ENCODE measurements at places on chromosomes 6 and 20.

DNA sequence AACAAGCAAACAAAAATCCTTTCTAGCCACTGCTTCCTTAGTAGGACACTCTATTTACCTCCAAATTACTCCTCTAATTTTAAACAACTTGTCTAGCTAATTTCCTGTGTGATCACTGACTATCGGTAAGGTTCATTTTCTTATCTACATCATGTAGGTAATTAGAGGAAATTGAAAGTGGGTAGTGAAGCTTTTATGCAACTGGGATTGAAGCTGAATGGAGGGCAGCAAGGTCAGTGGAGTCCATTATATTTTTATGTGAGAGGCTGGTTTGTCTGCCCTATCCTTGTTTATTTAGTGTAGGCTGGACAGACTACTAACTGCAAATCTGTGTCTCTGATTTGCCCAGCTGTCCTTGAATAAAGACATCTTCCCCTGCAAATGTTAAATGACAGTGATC is 88.5 kb upstream of the SIM1 start:
- DNase-seq: no peak

- no peak for DNase-seq
Measured at GRCh38 chr6:90180526-90180925, 116.1 kb downstream of the BACH2 start.

DNA sequence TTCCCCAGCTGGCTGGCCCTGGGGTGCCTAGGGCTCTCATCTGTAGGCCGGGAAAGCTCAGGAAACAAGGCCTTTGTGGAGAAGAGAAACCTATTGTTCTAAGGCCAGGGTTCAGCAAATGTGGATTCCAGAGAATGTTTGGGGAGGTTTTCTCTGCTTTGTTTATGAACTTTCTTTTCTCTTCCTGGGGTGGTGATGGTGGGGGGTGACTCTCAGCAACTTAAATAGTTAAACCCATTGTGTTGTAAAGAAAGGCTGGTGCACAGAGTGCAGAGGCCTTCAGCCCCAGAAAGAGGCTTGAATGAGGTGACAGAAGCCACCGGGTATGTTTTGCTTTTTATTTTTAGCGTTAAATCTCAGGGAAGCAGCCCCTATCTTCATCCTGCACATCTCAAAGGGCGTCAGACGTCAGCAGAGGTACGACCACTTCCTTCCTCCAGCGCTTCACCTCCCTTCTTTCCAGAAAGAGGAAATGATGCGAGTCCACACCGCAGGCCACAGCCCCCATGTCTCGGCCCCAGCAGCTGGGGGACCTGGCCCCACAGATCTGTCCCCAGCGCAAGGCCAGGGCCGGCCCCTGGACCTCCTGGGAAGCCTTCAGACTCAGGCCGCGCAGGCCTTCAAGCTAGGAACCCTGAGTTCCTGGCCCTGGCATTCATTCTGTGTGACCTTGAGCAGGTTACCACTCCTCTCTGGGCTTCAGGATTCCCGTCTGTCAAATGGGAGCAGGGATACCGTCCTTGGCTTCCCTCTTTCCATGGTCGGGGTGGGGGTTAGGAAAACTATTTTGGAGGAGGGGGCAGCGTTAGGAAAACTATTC is 605 bp upstream of the PPP1R16B start:
- peak; percentile 78 for DNase-seq

GRCh38 chr20:50866036-50866685 is 65.1 kb downstream of the ADNP start:
- DNase-seq: no peak

DNA sequence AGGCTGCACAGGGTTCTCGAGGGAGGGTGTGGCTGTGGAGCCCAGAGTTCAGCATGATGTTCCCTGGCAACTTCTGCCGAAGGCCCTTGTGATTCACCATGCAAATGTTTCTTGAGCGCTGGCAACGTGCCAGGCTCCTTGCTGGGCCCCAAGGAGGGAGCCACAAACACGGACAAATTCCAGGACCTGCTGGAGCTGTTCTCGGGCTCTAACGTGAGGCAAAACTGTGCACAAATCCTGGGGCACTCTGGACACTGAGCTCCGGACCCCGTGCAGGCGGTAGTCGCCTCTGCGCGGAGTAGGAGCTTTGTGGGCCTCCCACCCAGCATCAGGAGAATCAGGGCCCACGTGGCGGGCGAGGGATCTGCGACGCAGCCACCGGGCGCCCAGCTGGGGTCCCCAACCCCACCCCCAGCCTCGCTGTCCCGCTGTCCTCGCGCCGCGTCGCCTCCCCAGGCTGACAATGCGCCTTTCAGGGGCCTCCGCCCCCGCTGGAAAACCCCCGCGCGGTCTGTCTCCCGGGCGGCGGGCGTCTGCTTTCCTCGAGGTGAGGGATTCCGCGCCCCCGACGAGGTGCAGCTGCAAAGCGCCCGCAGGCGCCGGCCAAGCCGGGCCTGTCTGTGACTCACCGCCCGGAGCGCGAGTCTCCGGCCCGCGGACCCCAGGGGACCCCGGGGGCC is 31.7 kb upstream of the SCUBE3 start:
- no peak for DNase-seq

- DNase-seq: no peak
Measured at GRCh38 chr6:45577836-45578504, 200.2 kb upstream of the SUPT3H start.

GRCh38 chr6:167543602-167544497 is 219.0 kb downstream of the TTLL2 start:
- no peak for DNase-seq

GRCh38 chr20:5172167-5172601 is 45.4 kb downstream of the CDS2 start:
- no peak for DNase-seq

DNA sequence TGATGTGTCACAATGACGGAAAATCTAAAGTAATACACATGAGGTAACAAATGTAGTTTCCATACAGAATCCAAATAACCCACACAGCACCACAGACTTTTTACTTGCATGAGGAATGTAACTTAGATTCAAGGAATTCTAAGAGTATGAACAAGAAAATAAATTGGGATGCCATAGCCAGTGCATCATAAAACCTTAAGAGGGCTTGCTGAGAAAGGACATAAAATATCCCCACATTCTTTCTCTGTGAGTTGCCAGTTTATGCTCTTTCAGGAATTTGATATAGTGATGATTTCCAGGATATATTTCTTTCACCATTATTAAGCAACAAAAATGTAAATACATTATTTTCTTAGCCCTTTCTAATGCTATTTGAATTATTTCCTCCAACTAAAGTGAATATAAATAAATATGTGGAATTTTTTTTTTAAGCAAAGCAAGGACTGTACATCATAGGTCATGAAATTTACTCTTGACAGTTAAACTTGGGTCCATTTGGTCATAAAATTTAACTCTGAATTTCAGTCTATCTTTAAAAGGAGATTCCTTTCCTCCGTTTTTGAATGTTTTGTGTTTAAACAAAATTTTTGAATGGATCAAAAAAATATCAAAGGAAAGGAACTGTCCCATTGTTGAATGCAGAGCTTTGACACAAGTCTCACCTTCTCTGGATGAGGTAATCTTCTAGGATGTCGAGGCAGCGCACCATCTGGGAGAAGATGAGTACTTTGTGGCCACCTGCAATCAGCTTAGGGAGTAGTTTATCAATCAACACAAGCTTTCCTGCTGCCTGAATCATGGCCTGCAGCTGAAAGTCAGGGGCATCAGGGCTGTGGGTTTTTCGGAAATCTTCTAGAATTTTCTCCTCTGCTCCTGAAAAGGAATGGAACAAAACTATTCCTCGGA is 116.3 kb upstream of the EMILIN3 start:
- no peak for DNase-seq

GRCh38 chr6:46993846-46994245 is 48.3 kb downstream of the ADGRF1 start:
- DNase-seq: no peak

DNA sequence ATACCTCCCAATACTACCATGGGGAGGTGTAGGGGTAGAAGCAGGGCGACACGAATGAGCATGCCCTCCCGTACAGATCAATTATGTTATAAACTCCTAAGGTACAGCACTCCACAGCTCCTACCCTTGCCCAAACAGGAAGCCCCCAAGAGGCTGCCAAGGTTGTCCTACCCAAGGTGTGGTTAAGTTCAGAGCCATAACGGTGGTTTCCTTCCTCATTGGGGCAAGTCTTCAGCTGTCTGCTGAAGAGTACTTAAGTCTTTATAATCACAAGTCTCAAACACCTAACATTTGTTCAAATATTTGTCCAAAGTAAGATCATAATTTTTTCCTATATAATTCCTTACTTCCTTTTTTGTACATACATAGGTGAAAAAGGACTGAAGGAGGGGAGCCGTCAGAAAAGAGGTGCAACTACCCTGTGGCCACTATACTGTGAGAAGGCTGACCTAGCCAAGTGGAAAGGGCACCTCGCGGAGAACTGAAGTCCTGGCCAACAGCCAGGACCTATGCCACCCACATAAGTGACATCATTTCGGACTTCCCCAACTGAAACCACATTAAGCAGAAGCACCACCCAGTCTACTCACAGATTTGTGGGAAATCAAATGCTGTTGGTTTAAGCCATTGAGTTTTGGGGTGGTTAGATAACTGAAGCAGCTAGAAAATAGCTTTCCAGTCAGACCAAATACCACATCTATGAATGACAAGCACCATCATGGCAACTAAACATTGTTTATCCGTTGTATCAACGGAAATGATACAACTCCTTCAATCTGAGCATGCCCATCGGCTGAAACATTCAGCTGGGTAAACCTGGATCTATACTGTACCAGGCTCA is 2.9 kb upstream of the RAB22A start:
- DNase-seq: peak; percentile 66

- no peak for DNase-seq
Measured at GRCh38 chr6:166394036-166394892, 11.5 kb upstream of the MPC1 start.

DNA sequence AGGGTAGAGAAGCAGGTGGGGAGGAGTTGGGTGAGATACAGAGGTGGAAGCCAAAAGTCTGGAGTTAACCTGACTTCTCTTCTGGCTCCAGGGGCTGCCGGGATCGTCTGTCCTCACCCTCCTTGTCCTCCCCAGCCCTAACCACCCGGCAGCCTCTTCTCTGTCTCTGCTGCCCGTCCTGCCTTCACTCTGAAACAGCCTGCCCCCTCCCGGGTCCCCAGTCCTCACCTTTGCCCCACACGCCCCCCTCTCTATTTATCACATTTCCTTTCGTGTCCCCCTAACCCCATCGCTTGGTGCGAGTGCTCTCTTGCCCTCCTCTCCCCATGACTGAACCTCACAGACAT is 5.7 kb downstream of the RING1 start:
- no peak for DNase-seq

GRCh38 chr20:9070304-9070703 is 1.4 kb downstream of the PLCB4 start:
- no peak for DNase-seq

GRCh38 chr6:142335415-142335814 is 33.6 kb downstream of the ADGRG6 start:
- DNase-seq: no peak

DNA sequence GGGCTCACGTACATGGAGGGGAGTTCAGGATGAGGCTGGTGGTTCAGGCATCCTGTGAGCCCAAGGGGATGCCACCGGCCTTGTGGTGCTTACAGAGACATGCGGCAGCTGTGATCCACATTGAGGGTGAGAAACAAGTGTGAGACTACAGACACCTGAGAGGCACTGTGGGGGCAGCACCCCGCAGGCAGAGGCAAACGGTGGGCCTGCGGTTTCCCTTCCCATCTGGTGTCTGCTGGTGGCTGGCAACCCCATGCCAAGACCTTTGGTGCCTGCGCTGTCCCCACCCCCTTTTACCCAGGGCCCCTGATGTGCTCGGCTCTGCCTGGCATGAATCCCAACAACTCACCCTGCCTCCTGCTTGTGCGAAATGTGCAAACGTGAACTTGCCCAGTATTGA is 42.0 kb downstream of the ERMARD start:
- DNase-seq: no peak

DNA sequence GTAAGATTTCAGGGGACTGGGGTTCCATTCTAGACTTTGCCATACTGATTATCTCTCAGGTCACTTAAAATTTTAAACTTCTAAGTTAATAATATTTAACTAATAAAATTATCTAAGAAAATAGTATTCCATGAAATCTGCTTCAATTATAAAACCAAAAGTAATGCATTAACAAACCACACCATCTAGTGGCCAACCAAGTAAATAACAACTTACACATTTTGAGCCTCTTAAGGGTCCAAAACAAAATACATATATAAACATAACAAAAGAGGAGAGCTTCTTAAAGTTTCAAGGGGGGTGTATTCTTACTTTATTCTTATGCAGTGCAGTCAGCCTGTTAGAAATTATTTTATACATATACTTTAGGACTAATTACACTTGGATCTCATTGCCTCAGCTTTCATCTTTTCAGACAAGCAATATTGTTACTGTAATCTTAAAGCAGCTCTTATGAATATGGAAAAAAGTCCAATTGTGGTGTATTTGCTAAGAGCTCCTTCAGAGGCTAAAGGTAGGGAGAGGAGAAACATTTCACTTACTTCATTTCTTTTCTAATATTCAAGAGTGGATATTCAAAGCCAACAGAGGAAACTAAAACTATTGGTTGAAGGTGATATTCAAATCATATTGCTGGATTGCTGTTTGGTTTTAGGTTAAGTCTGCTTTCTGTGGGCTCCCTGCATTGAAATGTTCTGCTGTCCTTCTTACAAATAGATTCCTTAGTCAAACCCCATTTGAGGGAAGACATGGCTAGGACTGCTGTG is 199.7 kb upstream of the SIM1 start:
- DNase-seq: no peak

GRCh38 chr20:5316188-5317158 is at the start of gene PROKR2:
Gene PROKR2, minus strand, starts transcription at chr20:5316954. Its CDS starts 2,585 bp downstream, at chr20:5314369.
- peak; percentile 48 for DNase-seq

DNA sequence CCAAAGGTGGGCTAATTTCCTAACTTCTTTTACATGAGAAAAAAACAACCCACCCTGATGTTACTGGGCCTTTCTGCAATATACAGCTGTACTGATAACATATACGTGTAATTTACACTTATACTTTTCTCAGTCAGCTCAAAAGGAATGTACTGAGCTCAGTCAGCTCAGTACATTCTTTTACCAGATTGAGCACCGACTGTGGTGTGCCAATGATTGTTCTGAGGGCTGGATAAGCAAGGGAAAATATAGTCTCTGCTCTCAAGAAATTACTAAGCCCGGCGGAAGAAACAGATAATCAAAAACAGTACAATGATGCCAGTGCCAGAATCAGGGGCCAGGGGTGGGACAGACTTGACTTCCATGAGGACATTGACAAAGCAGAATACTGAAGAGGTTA is 10.0 kb upstream of the BLOC1S5 start:
- no peak for DNase-seq

DNA sequence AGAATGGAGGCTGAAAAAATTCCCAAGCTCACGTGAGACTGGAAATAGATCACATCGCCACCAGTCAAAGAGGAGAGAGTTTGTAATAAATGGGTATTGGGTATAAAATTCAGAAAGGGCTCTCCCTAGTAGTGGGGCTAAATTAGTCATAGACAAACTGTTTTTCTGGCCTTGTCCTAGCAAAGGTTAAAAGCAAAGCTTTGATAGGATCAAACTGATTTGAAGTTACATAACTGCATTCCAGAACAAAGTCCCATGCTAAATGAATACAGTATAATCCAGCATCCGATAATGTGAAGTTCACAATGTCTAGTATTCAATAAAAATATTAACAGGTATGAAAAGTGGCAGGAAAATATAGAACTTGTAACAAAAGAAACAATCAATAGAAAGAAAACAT is 149.8 kb upstream of the ATXN1 start:
- DNase-seq: no peak

Data from stimulated activated CD4-positive, alpha-beta T cell treated with anti-CD3 and anti-CD28 coated beads, Interleukin-15, amount 100 ng/mL, for 24 hours (primary cell).